ENCODE measurements at places on chromosomes 1 and 21.

DNA sequence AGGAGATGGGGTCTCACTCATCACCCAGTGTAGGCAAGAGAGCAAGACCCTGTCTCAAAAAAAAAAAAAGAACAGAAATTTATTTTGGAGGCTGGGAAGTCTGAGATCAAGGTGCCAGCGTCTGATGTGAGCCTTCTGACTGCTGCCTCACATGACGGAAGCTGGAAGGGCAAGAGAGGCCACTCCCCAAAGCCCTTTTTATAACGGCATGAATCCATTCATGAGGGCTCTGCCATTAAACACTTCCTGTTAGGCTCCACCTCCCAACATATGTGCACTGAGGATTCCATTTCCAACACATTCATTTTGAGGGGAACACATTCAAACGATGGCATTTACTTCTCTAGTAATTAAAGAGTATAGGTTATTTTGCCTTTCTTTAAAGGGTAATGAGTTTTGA lies 50.9 kb upstream of the C1orf198 start:
- no peak for DNase-seq

DNA sequence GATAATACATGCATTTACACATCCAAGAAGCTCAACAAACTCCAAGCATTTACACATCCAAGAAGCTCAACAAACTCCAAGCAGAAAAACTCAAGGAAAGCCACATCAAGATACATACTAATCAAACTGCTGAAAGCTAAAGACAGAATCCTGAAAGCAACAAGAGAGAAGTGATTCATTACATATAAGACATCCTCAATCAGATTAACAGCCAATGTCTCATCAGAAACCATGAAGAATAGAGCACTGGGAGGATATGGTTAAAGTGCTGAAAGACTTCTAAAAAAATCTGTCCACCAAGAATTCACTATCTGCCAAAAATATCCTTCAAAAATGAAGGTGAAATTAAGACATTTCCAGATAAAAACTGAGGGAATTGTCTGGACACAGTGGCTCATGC lies 45.7 kb upstream of the BATF3 start:
- no peak for DNase-seq

GRCh38 chr1:67648582-67649326 lies 36.2 kb upstream of the GADD45A start:
- DNase-seq: no peak

DNA sequence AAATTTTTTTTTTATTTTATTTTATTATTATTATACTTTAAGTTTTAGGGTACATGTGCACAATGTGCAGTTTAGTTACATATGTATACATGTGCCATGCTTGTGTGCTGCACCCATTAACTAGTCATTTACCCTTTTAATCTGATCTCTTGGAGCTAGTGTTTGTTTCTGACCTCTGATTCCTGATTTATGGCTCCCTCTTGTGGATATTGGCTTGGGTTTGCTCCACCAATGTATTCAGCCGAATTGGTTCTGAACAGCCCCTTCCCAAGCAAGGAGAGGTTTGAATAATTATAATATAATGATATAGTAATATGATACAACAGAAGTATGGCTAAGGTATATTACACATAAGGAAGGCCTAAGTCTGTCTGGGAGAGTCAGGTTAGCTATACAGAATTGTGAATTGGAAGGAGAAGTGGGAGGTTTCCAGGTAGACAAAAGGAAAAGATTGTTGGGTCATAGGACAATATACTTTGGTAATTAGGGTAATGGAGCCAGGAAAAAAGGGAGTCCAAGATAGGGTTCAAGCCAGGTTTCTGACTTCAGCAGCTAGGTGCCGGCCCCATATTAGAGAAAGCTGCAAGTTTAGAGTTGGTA lies 53.1 kb upstream of the HMCN1 start:
- DNase-seq: no peak

GRCh38 chr1:183417772-183418491 lies at the start of gene NMNAT2:
Gene NMNAT2, minus strand, starts transcription at chr1:183418380. Its CDS starts 113 bp downstream, at chr1:183418267.
- DNase-seq: no peak
